ENCODE measurements at places on chromosomes 16 and 17. TPM values are rescaled to one million over a fixed set of nuclear protein-coding genes. Genes with fewer than 3 reads are reported as not detected.

Gene FNDC8
- not detected for total RNA-seq

Gene TBC1D3G
- not detected for total RNA-seq

GRCh38 chr16:1153480-1154160, 714 bp downstream of the CACNA1H start:
- DNase-seq = no peak
- H3K27ac ChIP-seq = no peak overlapping the region
- no peak overlapping the region for H3K4me3 ChIP-seq
- peaks cover 9% of the 10 kb centered on the region for H3K27me3 ChIP-seq
- no peaks in the 10 kb centered on the region for H3K36me3 ChIP-seq

DNA sequence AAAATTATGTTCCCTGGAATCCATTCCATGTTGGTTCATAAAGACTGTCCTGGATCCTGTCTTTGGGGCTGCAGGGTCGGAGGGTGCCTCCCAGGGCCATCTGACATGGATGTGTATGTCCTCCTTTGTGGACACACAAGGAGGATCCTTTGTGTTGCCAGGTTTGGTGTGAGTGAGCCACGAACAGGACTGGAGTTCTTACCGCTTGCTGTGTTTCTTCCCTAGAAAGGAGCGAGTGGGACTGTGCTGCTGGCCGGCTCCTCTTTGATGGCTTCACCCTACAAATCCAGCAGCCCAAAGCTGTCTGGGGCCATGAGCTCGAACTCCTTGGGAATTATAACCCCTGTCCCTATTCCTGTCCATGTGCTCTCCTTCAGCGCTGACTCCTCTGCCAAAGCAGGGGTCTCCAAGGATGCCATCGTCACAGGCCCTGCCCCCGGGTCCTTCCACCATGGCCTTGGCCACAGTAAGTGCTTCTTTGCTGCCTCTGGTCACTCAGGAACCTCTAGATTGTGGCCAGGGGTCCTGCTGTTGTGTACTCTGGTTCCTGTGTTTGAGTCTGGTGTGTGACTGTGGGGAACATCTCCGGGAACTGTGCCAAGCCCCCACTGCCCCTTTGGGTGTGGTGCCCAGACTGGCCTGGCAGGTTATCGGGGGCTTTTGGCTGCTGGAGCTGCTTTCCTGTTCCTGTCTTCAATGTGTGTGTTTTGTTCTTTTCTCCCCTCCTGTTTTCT, 29.5 kb downstream of the UBN1 start:
- peaks cover 25% of the 10 kb centered on the region for H3K36me3 ChIP-seq
- H3K4me1 ChIP-seq = no peaks in the 10 kb centered on the region
- no peak overlapping the region for H3K27ac ChIP-seq

- no peak overlapping the region for H3K27ac ChIP-seq
- no peak for DNase-seq
- H3K4me1 ChIP-seq = peaks cover 9% of the 10 kb centered on the region
- no peak overlapping the region for H3K4me3 ChIP-seq
Observed at GRCh38 chr16:57413733-57414132, 9.2 kb downstream of the CCL17 start.

Gene TK1
- total RNA-seq = 165 TPM

Gene AURKB
- 243 TPM for total RNA-seq

- no peaks in the 10 kb centered on the region for H3K27me3 ChIP-seq
- peaks cover 12% of the 10 kb centered on the region for H3K36me3 ChIP-seq
- H3K27ac ChIP-seq = no peak overlapping the region
- H3K4me1 ChIP-seq = no peaks in the 10 kb centered on the region
- H3K4me3 ChIP-seq = no peak overlapping the region
Observed at GRCh38 chr16:78264642-78265041, 165.2 kb downstream of the WWOX start.

Gene E2F4
- 66.5 TPM for total RNA-seq

Gene KRT24
- not detected for total RNA-seq

Gene C17orf113
- total RNA-seq = 0.31 TPM

- H3K4me1 ChIP-seq = no peaks in the 10 kb centered on the region
- H3K27ac ChIP-seq = no peak overlapping the region
- no peaks in the 10 kb centered on the region for H3K27me3 ChIP-seq
- no peak overlapping the region for H3K4me3 ChIP-seq
- H3K36me3 ChIP-seq = no peaks in the 10 kb centered on the region
- no peak for DNase-seq
Observed at GRCh38 chr17:78242024-78242742, 10.8 kb downstream of the TMEM235 start.

DNA sequence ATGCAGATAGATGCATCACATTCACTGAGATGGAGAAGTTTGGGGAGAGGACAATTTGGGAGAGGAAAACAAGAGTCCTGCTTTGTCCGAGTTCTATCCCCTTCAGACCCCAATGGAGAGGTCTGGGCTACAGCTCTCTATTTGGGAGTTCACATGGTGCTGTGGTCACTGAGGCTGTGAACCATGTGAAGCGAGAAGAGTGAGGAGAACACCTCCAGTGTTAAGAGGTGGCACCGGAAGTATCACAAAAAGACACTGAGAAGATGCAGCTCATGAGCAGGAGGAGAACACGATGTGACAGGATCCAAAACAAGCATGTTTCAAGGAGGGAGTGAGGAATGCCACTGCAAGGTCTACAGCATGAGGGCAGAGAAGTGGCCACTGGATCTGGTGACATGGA, 39.7 kb downstream of the PIK3R5 start:
- H3K36me3 ChIP-seq = peaks cover 31% of the 10 kb centered on the region
- DNase-seq = no peak
- peaks cover 10% of the 10 kb centered on the region for H3K4me1 ChIP-seq
- H3K27me3 ChIP-seq = no peaks in the 10 kb centered on the region

GRCh38 chr17:17926840-17927449, 45.3 kb downstream of the TOM1L2 start:
- H3K36me3 ChIP-seq = no peaks in the 10 kb centered on the region
- peaks cover 4% of the 10 kb centered on the region for H3K4me1 ChIP-seq
- no peak overlapping the region for H3K27ac ChIP-seq
- H3K27me3 ChIP-seq = no peaks in the 10 kb centered on the region
- no peak for DNase-seq

GRCh38 chr17:68533887-68534694, 21.9 kb downstream of the PRKAR1A start:
- no peak overlapping the region for H3K4me3 ChIP-seq
- H3K27ac ChIP-seq = no peak overlapping the region
- peaks cover 22% of the 10 kb centered on the region for H3K36me3 ChIP-seq
- peaks cover 13% of the 10 kb centered on the region for H3K4me1 ChIP-seq

DNA sequence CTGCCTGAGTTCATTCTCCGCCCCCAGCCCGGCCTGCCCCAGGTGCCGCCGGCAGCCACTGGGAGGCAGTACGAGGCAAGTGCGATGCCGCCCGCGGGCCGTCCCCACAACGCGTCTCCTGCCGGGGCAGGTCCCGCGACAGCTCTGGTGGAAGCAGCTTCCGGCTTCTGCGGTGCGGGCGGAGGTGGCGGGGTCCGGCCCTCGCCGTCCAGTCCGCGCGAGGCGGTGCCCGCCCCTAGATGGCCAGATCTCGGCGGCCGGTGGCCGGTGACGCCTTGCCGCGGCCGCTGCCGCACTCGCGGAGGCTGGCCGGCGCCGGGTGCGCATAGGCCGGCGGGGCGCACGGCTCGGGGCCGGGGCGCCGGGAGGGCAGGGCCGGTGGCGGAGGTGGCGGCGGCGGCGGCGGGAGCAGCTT, 1.8 kb downstream of the GJD3 start:
- peaks cover 12% of the 10 kb centered on the region for H3K4me1 ChIP-seq
- H3K36me3 ChIP-seq = no peaks in the 10 kb centered on the region
- DNase-seq = peak; percentile 95
- no peak overlapping the region for H3K27ac ChIP-seq

- no peak overlapping the region for H3K27ac ChIP-seq
- peaks cover 10% of the 10 kb centered on the region for H3K4me1 ChIP-seq
- no peak overlapping the region for H3K4me3 ChIP-seq
- peaks cover 3% of the 10 kb centered on the region for H3K36me3 ChIP-seq
- H3K27me3 ChIP-seq = no peaks in the 10 kb centered on the region
Observed at GRCh38 chr17:38361694-38362465, 10.2 kb downstream of the SOCS7 start.

Gene SCN4A
- total RNA-seq = 0.47 TPM

GRCh38 chr16:77843405-77843804, 55.0 kb downstream of the VAT1L start:
- no peak overlapping the region for H3K27ac ChIP-seq
- no peak for DNase-seq
- no peaks in the 10 kb centered on the region for H3K4me1 ChIP-seq
- H3K36me3 ChIP-seq = no peaks in the 10 kb centered on the region

Gene TPSD1
- not detected for total RNA-seq

- peaks cover 7% of the 10 kb centered on the region for H3K36me3 ChIP-seq
- no peak for DNase-seq
- no peak overlapping the region for H3K27ac ChIP-seq
- no peak overlapping the region for H3K4me3 ChIP-seq
Observed at GRCh38 chr17:4953451-4953961, 2.6 kb downstream of the ENO3 start.

GRCh38 chr17:50928646-50929045, 62.5 kb upstream of the TOB1 start:
- H3K36me3 ChIP-seq = no peaks in the 10 kb centered on the region
- no peak overlapping the region for H3K4me3 ChIP-seq
- no peaks in the 10 kb centered on the region for H3K27me3 ChIP-seq
- peaks cover 27% of the 10 kb centered on the region for H3K4me1 ChIP-seq
- DNase-seq = no peak

GRCh38 chr17:57587193-57587969, 157.7 kb downstream of the CCDC182 start:
- H3K4me3 ChIP-seq = no peak overlapping the region
- H3K4me1 ChIP-seq = no peaks in the 10 kb centered on the region
- H3K27me3 ChIP-seq = no peaks in the 10 kb centered on the region
- H3K27ac ChIP-seq = no peak overlapping the region
- H3K36me3 ChIP-seq = peaks cover 2% of the 10 kb centered on the region

Gene IRF8
- total RNA-seq = 328 TPM

DNA sequence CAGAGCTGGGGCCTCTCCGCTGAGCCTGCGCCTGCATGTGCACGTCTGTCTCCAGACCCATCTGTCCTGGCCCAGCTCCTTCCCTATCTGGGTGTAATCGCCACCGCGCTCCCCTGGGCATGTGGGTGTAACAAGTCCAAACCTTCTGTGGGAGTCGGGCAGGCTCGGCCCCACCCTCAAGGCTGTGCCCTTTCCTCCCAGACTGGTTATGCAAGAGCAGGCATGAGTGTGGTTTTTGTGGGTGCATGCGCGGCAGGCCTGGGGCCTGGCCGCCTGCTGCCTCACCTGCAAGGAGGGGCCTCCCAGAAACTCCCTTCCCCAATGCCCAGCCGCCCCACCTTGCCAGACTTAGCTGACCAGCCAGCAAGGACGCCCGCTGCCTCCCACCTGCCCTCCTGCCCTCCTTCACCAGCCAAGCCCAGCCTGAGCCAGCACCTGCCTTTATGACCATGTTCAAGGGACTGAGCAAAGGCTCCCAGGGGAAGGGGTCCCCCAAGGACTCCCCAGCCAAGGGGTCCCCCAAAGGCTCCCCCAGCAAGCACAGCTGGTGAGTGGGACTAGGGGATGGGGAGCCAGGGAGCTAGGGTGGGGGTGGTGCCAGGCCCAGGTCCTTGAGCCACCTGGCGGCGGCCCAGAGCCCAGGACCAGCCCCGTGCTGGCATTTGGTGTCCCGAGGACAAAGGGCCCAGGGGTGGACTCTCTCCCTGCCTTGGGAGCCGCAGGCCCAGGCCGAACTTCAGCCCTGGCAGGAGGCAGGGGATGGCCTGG, at the start of gene EVPLL:
EVPLL (plus strand) TSS at position 342 of the 768 bp plus-strand sequence. CDS start 3,160 bp downstream, outside the sequence.
- peaks cover 8% of the 10 kb centered on the region for H3K27me3 ChIP-seq
- no peak within 1 kb of the TSS for H3K4me3 ChIP-seq
- DNase-seq = no peak
- H3K4me1 ChIP-seq = peaks cover 4% of the 10 kb centered on the region
- peaks cover 2% of the 10 kb centered on the region for H3K36me3 ChIP-seq

Gene OTOP2
- total RNA-seq = not detected

DNA sequence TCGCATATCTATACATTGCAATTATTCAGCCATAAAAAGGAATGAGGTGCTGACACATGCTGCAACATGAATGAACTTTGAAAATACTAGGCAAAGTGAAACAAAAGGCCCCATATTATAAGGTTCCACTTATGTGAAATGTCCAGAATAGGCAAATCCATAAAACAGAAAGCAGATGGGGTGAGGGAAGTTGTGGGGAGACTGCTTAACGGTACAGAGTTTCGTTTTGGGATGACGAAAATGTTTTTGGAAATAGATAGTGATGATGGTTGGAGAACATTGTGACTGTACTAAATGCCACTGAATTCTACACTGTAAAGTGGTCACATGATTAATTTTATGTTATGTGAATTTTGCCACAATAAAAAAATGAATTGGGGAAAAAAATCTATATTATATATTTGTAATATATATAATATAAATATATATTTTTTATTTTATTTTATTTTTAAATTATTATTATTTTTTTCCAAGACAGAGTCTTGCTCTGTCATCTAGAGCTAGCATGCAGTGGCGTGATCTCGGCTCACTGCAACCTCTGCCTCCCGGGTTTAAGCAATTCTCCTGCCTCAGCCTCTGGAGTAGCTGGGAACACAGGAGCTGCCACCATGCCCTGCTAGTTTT, 4.2 kb upstream of the GNA13 start:
- no peak overlapping the region for H3K4me3 ChIP-seq
- DNase-seq = no peak
- H3K27me3 ChIP-seq = no peaks in the 10 kb centered on the region
- no peak overlapping the region for H3K27ac ChIP-seq
- H3K36me3 ChIP-seq = peaks cover 4% of the 10 kb centered on the region
- peaks cover 3% of the 10 kb centered on the region for H3K4me1 ChIP-seq

GRCh38 chr17:19727501-19728078, 11.2 kb upstream of the SLC47A2 start:
- H3K36me3 ChIP-seq = no peaks in the 10 kb centered on the region
- no peaks in the 10 kb centered on the region for H3K27me3 ChIP-seq
- no peak for DNase-seq
- no peak overlapping the region for H3K27ac ChIP-seq
- H3K4me3 ChIP-seq = no peak overlapping the region

DNA sequence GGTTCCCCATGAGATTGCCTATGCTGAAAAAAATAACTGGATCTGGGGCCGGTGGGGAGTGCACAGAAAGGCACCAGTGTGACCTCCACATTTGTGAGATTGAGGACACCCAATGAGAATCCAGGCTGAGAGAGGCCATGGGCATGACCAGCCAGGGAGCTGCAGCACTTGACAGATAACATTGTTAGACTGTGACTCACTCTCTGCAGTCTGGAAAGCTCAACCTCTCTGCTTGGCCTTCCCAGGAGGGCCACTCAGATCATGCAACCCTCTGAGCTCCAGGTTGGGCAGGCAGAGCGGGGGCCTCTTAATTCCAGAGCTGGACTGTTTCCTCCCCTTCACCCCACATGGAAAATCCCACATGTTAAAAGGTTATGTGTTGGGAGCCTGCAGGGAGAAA, 30.1 kb downstream of the FZD2 start:
- H3K4me1 ChIP-seq = no peaks in the 10 kb centered on the region
- no peaks in the 10 kb centered on the region for H3K36me3 ChIP-seq
- no peaks in the 10 kb centered on the region for H3K27me3 ChIP-seq
- no peak overlapping the region for H3K4me3 ChIP-seq
- no peak for DNase-seq
- no peak overlapping the region for H3K27ac ChIP-seq

GRCh38 chr17:6066183-6066948, 3.8 kb upstream of the WSCD1 start:
- H3K4me3 ChIP-seq = no peak overlapping the region
- no peak for DNase-seq
- peaks cover 42% of the 10 kb centered on the region for H3K27me3 ChIP-seq
- peaks cover 10% of the 10 kb centered on the region for H3K4me1 ChIP-seq
